ENCODE measurements at places on chromosomes 2 and 18.

- no peak for DNase-seq
These were observed 164.5 kb upstream of the ALPP start for GRCh38 chr2:232214053-232214452.

DNA sequence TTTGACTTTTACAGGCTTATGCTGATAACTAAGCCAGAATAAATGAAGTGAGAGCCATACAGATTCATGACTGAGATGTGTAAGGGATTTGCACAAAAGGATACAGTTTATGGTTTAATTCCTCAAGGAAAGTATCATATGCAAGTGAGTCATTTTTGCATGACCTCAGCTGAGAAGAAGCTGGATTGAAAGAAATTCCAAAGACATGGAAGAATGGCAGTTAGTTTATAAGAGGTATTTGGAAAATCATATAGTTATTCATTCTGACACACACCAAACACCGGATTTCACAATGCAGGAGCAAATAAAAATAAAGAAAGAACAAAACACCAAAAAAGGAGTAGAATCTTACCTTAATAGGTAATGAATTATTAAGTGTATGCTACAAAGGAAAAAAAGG is 83.2 kb upstream of the RND3 start:
- DNase-seq, result no peak

DNA sequence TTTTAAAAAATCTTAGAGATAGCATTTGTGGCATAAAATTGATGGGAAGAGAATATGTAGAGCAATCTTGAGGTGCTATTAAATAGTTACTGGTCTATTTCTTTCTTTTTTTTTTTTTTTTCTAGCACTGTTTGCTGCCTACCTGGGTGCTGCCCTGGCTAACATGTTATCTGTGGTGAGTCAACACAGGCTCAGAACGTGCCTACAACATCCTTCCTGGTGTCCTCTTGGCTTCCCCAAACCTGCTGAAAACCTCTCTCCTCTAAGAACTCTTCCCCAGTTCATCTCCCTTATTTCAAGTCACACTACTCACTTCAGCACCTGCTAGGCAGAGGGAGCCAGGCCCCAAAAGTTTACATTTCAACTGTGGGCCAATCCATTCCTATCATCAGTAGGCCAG is 45.1 kb upstream of the SLC14A1 start:
- no peak for DNase-seq

GRCh38 chr18:28768791-28769768 is 592.1 kb upstream of the CDH2 start:
- no peak for DNase-seq

GRCh38 chr2:235977445-235977844 is 190.7 kb downstream of the GBX2 start:
- DNase-seq, result no peak

GRCh38 chr2:46051085-46051484 is 246.1 kb upstream of the EPAS1 start:
- DNase-seq, result no peak

- DNase-seq, result no peak
These were observed 67.5 kb downstream of the LPIN1 start for GRCh38 chr2:11813951-11814350.

DNA sequence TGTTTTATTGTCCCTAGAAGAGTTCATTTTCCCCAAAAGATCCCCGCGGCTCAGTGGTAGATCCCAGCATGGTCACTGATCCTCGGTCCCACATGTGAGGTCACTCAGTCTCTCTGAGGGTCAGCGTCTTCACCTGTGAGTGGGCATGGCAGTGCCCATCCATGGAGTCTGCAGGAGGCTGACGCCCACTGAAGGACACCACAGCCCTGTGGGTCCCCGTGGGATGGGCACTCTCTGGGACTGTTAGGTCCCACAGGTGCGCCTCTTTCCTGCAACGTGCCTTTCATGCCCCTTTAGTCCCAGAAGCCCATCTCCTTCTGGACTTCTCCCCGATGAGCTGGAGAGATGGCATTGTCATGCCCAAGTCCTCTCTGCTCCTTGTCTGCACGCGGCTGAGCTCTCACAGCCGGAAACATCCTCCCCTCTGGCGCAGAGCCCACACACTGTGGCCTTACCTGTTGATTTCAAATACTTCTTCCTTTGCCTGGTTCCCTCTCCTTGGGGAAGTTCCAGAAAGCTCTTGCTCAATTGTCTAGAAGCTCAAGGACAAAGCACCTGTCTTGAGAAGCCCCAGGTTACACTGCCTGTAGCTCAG is 75.9 kb downstream of the PTGR3 start:
- DNase-seq, result no peak
